ENCODE measurements at places on chromosomes 11 and 22.

- no peak for DNase-seq
These were observed 125.9 kb downstream of the TEAD1 start for GRCh38 chr11:12800032-12800671.

DNA sequence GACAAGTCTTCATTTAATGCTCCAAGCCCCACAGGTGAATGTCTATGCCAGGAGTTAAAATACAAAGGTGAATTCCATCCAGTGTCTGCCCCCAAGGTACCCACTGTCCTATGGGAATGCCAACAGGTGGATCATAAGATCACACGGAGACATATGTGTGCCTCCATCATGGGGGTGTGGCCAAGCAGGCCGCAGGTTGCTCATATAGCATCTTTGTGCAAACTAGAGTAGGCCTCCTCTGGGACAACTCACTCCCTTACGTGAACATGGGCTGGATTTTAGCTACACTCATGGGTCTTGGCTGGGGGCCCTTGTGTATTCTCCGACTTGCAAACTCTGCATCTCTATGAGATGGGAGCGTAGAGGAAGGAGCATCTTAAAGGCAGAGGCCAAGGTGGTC is 6.9 kb downstream of the NCF4 start:
- DNase-seq = no peak

DNA sequence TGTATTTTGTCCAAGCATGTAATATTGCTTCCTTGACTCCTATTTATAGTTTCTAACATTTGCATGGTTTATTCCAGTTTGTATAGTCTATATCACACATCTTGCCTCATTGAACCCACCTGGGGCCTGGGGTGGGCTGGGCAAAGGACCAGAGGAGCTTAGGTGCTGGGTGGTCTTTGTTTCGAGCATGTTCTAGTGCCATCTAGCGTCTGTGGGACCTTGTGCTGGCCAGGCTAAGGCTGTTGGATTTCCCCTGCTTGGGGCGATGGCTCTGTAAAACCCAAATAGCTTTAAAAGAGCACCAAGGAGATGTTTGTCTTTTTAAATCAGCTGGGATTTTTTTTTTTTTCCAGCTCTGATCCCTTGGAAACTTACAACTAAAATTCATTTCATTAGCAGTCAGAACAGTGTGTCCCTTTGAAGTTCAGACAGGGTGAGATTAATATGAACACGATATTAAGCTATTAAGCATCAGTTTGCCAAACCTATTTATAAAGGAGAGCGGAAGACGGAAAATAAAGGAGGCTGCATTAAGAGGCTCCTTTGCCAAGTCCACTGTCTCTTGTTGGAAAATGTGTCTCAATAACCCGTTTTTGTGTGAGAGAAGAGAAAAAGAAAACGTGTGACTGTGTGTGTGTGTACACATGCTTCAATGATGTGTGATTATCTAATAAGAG is 157.4 kb downstream of the COMMD9 start:
- DNase-seq = no peak

DNA sequence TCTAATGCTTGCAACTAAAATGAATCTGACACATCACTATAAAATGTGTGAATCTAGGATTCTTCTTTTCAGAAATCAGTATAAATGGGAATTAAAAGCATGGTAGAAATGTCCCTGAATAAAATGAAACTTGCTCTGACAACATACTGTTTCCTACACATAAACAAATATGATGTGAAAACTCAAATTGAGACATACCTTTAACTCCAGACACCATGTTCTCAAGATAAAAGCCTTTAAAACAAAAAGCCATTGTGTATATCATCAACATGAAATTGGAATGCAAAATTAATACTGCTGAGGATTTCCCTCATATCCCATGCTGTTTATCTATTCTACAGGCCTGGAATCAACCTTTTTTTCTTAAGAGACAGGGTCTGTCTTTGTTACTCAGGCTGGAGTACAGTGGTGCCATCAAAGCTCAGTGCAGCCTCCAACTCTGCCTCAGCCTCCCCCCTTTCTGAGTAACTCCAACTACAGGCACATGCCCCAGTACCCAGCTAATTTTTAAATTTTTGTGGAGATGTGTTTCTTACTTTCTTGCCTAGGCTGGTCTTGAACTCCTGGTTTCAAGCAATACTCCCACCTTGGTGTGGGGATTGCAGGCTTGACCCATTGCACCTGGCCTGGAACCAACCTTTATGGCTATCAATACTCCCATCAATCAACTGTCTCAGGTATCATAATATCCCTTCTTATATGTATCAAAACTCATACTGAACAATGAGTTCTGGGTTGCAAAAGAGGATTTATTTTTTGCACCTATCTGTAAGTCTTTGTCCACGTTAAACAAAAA is 6.7 kb downstream of the TAF1D start:
- DNase-seq = no peak

DNA sequence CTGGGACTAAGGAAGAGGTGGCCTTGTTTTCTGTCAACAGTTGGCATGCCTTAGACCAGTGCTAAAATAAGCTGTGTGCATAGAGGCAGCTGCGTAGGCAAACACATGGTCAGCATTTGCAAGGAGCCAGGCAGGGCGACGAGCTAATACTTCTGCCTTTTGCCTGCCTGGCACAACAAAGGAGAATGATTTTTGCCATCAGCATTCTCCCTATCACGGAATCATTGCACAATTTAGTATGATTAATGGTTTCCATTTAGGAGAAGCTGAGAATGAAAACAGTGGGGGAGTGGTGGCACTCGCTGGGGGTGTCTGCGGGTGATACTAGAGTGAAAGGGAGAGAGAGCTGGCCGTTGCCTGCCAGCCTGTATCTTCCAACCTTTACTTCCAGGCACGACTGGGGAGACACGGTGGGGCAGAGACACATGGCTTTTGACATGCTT is 336.0 kb downstream of the CADM1 start:
- DNase-seq = no peak

DNA sequence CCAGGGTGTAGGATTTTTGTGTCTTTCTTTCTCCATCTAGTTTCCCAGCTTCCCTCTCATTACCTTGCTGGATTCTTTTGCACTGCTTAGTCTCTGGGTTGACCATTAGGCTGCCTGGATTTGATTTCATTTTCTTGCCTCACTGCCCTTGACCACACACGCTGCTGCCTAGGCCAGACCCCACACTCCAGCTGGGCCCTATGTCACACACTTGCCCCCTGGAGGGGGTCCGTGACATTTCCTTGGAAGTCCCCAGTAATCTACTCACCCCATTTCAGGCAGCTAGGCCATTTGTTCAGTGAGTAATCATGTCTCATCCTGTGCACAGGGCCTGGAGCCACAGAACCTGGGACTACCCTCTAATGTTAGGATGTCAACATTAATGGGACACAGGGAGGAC is 81.9 kb upstream of the SPON1 start:
- DNase-seq = no peak

- no peak for DNase-seq
These were observed 1.3 kb downstream of the TCN1 start for GRCh38 chr11:59865031-59865430.

DNA sequence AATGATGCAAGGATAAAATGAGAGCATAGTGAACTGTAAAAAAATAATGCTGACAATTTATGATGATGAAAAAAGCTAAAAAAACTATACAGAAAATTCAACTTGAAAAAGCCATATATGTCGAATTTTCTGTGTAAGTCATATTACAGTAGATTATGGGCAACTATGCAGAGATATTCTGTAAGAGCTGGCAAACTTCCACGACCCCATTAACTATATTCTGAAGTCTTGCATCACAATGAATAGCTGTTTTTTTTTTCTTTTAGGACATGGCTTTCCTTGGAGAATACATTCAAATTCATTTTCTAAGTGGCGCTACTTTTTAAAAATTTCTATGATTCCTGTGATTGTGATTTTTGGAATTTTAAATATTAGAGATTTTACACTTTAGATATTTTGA is 18.4 kb downstream of the PSMD13 start:
- no peak for DNase-seq

- no peak for DNase-seq
These were observed 2.4 kb upstream of the UVRAG start for GRCh38 chr11:75812542-75813040.

DNA sequence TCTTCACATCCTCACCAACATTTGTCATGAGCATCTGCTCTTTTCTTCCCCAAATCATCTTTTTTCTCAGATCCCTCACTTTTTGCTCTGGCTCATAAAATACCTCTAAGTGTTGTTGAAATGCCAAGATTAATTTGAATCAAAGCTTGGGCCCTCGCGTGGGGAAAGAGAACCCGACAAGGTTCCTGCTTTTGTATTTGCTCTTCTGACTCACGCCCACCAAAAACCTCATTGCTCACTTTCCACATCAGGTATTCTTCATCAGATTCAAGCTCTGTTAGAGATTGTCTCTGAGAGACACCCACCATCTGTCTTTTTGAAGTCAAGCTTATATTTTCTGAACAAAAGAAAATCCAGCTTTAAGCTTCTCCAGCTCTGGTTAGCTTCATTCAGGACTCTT is 52.9 kb upstream of the FBXO3 start:
- no peak for DNase-seq

GRCh38 chr11:2437516-2437915 is 6.8 kb downstream of the TRPM5 start:
- no peak for DNase-seq

DNA sequence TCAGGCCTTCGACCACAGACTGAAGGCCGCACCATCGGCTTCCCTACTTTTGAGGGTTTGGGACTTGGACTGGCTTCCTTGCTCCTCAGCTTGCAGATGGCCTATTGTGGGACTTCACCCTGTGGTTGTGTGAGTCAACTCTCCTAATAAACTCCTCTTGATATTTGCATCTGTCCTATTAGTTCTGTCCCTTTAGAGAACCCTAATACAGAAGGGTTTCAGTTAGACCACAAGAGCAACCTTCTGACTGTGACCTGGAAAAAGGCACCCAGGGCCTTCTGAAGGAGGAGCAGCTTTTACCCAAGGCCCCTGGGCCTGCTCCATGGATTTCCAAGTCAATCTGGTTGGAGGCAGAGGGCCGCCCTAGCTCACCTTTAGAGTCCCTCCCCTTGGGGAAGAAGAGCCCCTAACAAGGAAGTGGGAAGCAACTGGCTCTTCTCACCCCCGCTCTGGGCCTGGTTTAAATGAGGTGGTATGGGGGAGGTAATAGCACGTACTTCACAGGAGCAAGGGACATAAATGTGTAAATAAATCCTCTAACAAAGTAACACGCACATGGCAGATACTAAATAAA is 11.2 kb upstream of the CHST1 start:
- no peak for DNase-seq

- DNase-seq = no peak
These were observed 9.3 kb upstream of the PDGFB start for GRCh38 chr22:39254122-39254521.

DNA sequence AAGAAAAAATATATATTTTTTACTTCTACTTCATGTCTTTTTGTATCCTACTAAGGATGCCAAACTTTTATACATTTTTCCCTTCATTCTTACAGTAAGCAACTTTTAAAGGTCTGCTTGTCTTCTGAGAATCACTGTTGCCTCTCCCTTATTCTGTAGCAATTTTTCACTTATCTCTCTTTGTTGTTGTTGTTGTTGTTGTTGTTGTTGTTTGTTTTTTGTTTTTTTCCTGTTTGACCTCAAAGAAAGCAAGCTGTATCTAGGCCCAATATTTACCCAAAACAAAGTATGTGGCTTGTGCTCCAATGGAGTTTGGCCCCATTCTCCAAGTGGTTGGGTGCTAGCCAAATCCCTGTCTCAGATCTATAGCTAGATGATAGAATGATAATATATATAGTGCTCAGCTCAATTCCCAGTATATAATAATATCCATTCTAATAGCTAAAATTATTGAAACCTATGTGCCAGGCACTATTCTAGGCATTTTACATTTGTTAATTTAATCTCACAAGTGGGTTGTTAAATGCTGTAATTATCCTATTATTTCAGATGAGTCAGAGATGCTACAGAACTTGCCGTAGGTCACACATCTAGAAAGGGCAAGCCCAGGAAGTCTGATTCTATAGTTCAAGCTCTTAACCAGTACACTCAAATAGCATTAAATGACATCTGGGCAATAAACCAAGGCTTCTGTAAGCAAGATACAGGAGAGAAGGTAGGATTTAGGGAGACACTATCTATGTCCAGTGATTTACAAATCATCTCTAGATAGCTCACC is 205.1 kb upstream of the PITPNB start:
- DNase-seq = no peak

DNA sequence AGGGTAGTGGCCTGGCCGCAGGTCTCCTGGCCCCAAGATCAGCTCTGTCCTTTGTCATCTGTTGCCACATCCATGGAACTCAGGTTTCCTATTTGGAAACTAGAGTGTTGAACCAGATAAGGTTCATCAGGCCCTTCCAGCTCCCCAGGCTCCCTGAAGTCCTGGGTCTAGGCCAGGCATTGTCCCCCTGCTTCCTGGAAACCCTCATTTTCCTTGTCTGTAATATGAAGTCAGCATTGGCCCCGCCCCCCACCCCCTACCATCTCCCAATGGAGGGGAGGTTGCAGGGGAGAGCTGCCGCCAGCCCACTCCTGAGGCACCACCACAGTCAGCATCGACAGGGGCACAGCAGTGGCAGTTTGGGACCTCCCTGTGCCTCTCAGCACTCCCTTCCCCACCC is 9.0 kb upstream of the MS4A10 start:
- no peak for DNase-seq

DNA sequence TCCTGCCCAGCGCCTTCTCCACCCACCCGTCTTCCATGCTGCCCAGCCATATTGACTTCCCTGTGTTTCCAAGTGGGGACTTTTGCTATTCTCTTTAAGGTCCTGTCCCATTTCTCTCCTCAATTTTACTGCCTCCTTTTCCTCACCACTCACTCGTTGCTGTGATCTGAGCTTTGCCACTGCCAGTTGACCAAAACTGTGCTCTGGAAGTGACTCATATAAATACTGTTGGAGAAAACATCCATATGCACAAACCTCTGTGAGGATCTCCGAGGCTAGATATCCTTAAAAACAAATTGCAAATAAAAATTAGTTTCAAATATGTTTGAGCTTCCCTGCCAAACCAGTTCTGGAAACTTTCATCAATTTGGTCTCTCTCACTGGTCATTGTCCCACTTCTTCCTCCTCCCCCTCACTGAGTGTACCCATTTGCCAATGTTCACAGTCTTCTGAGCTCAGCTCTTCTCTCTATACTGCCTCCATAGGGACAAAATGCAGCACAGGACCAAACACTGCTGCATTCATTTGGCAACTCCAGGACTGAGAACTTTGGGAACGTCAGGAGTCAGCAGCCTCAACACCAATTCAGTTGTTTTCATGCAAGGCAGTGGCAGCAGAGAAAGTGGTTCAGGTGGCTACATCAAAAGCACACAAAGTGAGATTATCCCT is 34.0 kb upstream of the MMP13 start:
- DNase-seq = no peak

- DNase-seq = no peak
These were observed 66.4 kb downstream of the OTOG start for GRCh38 chr11:17613428-17613962.
